ENCODE measurements at places on chromosomes 12 and 14. TPM values are rescaled to one million over a fixed set of nuclear protein-coding genes. Genes with fewer than 3 reads are reported as not detected.

The ZNF10 gene
- 1.8 TPM for total RNA-seq

The KRT71 gene
- total RNA-seq, result not detected

The NKX2-1 gene
- total RNA-seq, result not detected

The EIF4B gene
- total RNA-seq, result 311 TPM

The ANP32D gene
- total RNA-seq, result not detected

The HCAR3 gene
- not detected for total RNA-seq

The GPRC5D gene
- not detected for total RNA-seq

The MYF6 gene
- not detected for total RNA-seq

The HOXC4 gene
- 3.5 TPM for total RNA-seq

The CLEC6A gene
- not detected for total RNA-seq

The IFNG-AS1 gene
- not detected for total RNA-seq

The LHX5 gene
- total RNA-seq, result not detected

The MANSC4 gene
- not detected for total RNA-seq

The ATL1 gene
- total RNA-seq, result 5.9 TPM

The C1R gene
- total RNA-seq, result 27.4 TPM

The KIF21A gene
- 20.9 TPM for total RNA-seq

The EFS gene
- total RNA-seq, result not detected
